ENCODE measurements at places on chromosomes 4 and X.

DNA sequence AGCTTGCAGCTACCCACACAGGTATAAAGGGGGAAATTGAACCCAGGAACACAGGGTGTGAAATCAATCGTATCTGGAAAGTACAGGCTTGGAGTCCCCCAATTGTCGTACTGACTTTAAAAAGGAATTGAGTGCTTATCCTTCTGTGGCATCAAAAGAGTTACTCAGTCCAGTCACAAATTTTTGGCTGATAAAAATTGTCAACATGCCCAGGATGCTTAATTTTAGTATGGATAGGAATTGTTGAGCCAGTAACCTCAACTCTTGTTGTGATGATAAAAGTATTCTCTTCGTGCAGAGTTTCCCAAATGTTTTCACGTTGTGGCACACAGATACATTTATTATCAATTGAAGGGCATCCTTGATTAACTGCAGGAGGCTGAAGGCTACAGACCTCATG, 43.6 kb upstream of the FTHL17 start:
- DNase-seq, result no peak

- no peak for DNase-seq
Measured at GRCh38 chr4:150342945-150343344, 239.0 kb upstream of the MAB21L2 start.

DNA sequence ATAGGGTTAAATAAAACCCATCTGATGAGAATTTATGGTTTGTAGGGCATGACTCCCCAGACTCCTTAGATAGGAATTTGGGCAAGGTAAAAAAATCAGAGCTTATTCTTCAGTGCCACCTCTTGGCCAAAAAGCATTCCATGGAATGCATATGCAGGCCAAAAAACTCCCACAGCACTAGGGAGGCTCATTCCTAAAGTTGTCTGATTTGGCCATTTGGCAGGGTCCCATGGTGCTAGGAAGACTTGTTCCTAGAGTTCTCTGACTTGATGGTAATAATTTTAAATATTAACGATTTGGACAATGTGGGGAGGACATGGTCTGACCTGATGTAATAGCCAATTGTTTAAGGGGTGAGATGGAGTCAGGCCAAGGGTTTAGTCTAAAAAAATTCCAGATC, 93.0 kb downstream of the SPIN4 start:
- no peak for DNase-seq

GRCh38 chr4:138858419-138858818, 157.2 kb upstream of the NOCT start:
- DNase-seq, result no peak

GRCh38 chr4:159429693-159430035, 326.8 kb downstream of the RAPGEF2 start:
- no peak for DNase-seq

- DNase-seq, result no peak
Measured at GRCh38 chrX:19793471-19793870, 93.9 kb downstream of the SH3KBP1 start.

- DNase-seq, result no peak
Measured at GRCh38 chrX:39047174-39047573, 245.9 kb downstream of the MID1IP1 start.

GRCh38 chr4:183507925-183508696, 3.3 kb downstream of the ING2 start:
- DNase-seq, result peak; percentile 3

DNA sequence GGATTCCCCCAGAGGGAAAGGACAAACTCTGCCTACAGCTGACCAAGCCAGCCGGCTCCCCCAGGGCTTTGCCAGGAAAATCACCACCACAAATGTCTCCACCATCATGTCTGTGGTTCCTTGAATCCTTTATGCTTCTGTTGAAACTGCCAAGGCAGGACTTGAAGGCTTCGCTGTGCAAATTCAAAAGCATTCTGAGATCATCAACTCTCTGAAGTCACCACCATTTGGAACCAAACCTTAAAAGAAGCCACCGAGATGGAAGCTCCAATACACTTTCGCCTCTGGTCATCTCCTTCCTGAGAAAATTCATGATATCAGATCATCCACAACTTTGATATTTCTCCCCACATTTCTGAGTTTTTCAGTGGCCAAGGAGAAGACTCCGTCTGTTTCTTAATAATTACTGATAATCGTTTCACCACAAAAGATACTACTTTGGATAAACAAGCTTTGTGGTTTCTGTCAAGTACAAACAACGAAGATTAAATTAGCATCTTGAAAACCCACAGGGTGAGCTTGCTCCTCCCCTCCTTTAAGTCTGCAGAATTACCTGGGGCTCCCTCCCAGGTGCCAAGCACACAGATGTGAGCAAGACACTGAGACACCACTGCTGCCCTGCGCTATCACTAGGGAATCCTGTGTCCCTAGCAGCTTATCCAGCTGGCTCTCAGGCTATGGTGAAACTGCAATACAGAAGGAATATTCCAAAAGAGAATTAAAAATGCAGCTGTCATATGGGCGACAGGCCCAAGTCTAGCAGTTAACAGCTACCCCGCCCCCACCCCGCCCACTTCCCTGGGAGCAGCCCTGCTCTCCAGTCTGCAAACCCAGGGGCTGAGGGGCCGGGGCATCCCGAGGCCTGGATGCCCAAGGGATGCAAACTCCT, 125.0 kb upstream of the TBL1X start:
- no peak for DNase-seq

DNA sequence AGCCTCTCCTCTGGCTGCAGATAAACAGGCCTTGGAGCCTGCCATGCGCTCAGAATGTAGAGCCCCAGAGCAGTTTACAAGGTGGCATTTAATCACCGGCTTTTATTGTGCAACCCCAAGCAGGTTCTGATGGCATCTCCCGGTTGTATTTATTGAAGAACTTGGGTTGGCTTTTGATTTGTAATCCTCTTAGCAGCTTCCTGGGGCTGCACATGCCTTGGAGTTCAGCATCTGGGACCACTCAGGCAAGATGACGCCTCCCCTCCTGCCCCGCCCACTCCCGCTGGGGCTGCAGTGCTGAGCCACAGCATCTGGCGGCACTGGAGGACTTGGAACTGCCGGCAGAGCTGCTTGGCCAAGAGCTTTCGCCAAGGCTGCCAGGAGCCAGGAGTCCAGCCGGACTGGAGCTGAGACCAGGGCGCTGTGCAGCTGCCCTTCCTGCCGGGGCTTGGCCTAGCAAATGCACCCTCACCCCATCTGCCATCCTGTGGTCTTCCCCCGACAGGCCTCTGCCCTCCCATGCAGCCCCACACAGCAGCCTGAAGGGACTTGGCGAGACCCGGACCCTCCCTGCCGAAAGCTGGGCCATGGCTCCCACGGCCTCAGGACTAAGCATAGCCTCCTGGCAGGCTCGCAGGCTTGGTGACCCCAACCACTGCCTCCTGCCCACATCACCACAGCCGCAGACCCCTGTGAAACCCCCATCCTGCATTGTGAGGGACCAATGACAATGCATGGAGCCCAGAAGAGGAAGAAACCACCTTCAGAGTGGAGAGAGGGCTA, 5.4 kb downstream of the HTRA3 start:
- DNase-seq, result no peak

- DNase-seq, result no peak
Measured at GRCh38 chrX:15989716-15990115, 133.6 kb upstream of the GRPR start.

- no peak for DNase-seq
Measured at GRCh38 chr4:135684001-135684400, 1482.4 kb upstream of the PABPC4L start.

DNA sequence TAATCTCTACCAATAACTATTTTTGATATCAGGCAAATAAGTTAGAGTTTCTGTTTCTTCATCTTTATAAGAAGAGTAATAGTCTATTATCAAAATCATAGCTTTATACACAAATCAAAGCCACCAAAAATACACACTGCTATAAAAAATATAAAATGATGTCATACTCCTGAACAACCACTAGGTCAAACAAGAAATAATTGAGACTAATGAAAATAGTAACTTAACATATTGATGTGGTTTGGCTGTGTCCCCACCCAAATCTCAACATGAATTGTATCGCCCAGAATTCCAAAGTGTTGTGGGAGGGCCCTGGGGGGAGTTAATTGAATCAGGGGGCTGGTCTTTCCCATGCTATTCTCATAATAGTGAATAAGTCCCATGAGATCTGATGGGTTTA, 2277.5 kb downstream of the ARAP2 start:
- DNase-seq, result no peak

DNA sequence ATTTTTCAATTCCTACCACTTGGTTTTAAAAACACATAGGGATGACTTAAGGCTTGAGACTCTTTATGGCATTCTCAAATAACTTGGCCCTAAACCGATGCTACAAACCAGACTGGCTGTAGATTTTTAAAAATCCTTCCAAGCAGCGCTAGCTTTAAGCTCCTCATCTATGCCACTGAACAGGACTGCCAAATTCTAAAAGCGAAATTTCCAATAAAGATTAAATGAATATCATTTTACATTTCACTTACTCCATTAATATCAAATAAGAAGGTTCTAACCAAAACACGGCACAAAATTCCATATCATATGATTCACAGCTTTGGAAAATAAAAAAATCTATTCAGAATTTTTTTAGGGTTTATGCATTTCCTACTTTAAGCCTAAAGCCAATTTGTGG, 134.2 kb downstream of the FANCB start:
- no peak for DNase-seq

DNA sequence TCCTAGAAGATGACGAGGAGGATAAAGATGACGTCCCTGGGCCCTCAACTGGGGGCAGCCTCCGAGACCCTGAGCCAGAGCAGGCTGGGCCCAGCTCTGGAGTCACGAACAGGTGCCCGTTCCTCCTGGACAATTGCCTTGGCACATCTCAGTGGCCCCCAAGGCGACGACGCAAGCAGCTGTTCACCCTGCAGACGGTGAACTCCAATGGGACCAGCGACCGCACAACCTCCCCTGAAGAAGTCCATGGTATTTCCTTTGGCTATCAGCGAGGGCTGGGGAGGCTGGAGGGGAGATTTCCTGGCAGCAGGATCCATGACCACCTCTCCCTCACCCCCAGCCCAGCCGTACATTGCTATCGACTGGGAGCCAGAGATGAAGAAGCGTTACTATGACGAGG, 11.9 kb downstream of the USP11 start:
- no peak for DNase-seq

- DNase-seq, result no peak
Measured at GRCh38 chrX:122816288-122816687, 367.8 kb upstream of the GRIA3 start.

DNA sequence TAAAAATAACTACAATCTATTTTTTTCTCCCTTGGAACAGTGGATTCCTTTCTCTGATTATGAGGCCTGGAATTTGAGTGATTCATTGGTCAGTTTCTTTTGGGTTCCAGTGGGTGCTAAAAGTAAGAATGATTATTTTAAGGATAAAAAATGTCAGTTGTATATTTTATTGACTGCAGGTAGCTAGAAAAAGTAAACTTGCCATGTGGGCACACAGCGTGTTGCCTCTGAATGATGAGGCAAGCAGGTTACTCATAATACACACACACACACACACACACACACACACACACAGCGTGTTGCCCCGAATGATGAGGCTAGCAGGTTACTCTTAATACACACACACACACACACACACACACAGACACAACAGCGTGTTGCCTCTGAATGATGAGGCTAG, 13.8 kb downstream of the GALNT7 start:
- no peak for DNase-seq

GRCh38 chrX:34810364-34810763, 132.2 kb upstream of the FAM47B start:
- DNase-seq, result no peak

DNA sequence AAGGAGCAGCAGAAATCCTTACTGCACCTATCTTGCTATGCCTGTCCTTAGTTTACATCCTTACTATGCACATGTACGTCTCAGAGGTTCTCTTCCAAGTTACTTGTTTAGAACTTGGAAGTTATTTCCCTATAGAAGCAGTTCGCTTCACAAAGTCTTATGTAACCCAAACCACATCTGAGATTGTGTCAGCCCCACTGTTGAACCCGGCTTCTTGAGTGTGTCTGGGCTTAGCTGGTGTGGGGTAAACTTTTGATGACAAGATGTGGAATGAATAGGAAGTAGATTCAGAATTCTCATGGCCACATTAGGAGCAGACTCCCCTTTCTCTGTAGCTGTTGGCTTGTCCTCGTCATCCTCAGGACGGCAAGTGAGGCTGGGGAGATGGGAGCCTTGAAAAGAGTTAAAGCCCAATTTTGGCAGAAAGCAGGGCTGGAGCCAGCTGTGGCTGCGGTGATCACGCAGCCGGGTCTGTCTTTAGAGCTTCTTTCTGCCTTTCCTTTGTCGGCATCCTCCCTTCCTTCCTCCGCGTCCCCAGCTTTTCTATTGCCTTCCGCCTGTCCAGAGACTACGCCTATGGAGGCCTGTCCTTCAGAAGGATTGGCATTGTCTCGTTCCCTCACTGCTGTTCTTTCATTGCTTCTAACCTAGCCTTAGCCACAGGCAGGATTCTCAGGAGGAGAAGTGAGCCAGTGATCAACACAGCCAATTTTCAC, 23.0 kb upstream of the LIMCH1 start:
- DNase-seq, result no peak

- DNase-seq, result no peak
Measured at GRCh38 chr4:2354118-2354517, 64.3 kb downstream of the ZFYVE28 start.

DNA sequence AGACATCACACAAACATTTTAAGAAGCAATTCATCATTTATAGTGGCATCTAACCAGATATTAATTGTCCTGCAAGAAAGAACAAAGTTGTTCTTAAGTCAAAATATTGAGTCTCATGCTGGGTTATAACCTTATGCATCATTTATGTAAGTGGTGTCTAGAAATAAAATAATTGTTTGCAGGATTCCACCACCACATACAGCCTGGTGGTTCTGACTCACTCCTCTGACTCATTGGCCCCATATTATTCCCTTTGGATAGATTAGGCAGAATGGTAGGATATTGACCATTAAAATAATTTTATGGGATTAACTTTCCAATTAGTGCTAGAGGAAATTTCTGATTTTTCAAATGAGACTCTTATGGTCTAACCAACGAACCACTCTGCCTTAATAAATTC, 384.5 kb downstream of the GRXCR1 start:
- no peak for DNase-seq

- no peak for DNase-seq
Measured at GRCh38 chrX:117215683-117216082, 752.9 kb upstream of the CT83 start.

DNA sequence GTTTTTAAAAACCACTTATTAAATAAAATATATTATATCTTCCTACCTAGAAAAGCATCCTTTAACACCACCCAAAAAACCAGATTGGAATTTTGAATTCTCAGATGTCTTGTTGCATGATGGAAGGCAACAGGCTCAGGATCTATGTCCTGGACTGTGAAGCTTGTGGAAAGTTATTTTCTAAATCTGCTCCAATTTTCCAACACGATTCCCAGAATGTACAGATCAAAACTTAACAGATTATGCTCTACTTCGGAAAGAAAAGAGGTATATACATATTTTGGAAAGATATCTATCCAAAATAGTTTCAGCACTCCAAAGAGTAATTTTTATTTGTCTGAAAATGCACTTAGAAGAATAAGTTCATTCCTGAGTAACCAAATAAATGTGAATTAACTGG, 291.7 kb upstream of the EMCN start:
- DNase-seq, result no peak

- DNase-seq, result no peak
Measured at GRCh38 chr4:110612631-110613269, 10.1 kb downstream of the PITX2 start.

GRCh38 chr4:75370576-75370975, 143.6 kb downstream of the RCHY1 start:
- no peak for DNase-seq
